ENCODE measurements at places on chromosomes 6 and 20. TPM values are rescaled to one million over a fixed set of nuclear protein-coding genes. Genes with fewer than 3 reads are reported as not detected.

Gene ELOVL2
- 0.59 TPM for total RNA-seq

Gene PRSS16
- total RNA-seq: not detected

Gene RAMACL
- total RNA-seq: 0.24 TPM

Gene ULBP3
- 13.6 TPM for total RNA-seq

Gene ZNF184
- 24.2 TPM for total RNA-seq

DNA sequence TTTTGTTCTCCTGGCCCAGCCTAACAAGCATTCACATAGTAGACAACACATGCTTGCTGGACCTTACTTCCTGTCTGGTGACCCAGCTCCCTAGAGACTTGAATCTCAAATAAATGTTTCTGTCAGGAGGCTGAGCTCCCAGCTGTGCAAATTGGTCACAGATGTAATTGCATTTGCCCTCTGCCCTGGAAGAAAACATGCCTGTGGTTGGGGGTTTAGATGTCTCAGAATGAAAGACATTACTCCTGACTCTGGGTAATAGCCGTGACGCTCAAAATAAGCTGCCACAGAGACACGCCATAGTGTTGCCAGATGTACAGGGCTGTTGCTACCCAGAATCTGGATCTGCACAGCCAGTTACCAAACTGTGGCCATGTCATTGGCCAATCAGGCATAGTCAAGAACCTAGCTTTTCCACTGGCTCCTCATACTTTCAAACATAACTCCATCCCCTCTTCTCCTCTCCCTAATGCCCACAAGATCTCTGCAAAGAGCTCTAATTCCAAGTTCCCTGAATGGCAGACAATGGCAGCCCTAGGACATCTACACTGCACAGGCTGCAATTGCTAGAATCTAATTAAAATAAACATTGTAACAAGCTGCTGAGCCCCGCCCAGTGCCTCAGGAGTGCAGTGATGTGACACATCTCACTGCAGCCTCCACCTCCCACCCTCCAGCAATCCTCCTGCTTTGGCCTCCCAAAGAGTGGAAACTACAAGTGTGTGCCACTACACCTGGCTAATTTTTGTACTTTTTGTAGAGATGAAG lies 32.8 kb upstream of the GMPR start:
- DNase-seq: peak; percentile 100

- peak; percentile 71 for DNase-seq
These were observed 20.8 kb upstream of the MLN start for GRCh38 chr6:33824461-33825154.

DNA sequence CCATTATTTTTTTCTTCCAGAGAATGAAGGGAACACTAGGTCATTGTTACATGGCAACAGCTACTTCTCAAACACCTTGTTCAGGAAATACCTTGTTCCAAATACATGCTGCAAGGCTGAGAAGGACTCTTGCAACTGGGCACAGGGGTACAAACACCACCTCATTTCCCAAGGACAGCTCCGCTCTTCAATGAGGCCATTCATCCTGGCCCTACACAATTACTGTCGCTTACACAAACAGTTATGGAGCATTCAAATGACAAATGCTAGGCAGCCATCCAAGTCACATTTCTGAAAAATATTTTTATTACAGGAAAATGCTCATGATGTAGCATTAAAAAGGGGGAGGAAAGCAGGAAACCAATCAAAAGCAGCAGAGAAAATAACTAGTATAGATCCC lies 611.9 kb downstream of the DHX35 start:
- DNase-seq: no peak

- no peak for DNase-seq
These were observed 944 bp upstream of the C6orf136 start for GRCh38 chr6:30645989-30646388.

DNA sequence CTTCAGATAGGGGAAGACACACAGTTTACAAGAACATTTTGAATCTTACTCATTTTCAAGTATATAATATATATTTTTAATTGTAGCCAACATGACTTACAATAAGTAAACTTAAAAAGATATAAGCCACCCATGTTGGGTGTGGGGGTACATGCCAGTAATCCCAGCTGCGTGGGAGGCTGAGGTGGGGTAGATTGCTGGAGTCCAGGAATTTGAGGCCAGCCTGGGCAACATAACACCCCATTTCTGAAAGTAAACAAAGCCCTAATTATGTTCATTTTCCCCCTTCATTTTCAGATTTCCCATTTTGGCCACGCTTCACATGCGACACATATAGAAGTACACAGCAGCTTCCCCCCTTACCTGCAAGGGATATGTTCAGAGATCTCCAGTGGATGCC lies 30.5 kb downstream of the SERPINB6 start:
- DNase-seq: no peak

GRCh38 chr6:140370976-140371870 lies 996.8 kb upstream of the CITED2 start:
- no peak for DNase-seq

DNA sequence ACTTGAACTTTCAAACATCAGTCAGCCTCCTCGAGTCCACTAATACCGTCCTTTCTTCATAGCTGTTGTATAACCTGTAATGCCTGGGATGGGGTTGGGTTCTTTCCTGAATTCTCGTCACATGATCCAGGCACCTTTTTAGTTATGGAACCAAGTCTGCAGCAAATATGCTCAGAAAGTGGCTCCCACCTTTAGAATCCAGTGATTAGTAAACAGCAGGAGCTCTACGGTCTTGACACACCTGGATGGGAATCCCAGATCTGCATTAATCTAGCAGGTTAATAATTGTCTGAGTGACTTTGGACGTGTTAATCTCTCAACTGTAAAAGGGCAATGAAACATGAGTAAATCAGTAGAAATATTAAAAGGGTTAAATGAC lies 729 bp upstream of the ZHX3 start:
- no peak for DNase-seq

GRCh38 chr6:17417817-17418216 lies 24.4 kb downstream of the CAP2 start:
- DNase-seq: peak; percentile 91

DNA sequence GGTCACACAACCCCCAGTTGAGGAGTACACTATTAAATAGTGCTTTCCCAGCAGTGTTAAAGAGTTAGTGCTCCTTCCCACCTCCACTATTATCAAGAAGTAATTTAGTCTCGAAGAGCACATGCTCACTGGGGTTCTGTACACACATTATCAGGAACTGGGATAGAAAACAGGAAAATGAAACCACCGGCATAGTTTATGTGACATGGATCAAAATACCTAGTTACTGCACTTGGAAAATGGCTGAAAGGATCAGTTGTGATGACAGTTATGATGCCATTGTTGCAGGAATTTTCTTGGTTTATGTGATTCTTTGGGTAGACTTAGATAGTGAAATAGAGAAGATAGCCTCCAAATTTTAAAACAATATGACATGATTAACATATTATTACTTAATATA lies 152.9 kb downstream of the AKAP7 start:
- no peak for DNase-seq

All from RPMI7951 (cell line).